ENCODE measurements at places on chromosomes 5 and 9. TPM values are rescaled to one million over a fixed set of nuclear protein-coding genes. Genes with fewer than 3 reads are reported as not detected.

DNA sequence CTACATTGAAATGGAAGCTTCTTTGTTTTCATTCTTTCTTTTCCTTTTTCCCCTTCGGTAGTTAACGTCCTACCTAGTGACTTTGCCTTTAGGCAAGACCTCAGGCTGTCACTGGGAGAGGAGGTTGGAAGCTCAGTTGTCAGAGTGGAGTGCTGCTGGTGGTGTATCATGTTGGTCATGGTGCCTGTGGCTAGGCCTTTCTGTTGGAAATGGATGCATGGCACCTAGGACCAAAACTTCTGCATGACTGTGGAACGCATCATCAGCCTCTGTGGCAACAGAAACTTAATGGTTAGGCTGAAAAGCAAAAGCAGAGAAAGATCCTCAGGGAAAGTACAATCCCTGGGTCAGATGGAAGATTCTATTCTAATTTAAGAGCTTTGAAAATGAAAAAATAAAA is 57.9 kb downstream of the OSTF1 start:
- peak; percentile 67 for DNase-seq

DNA sequence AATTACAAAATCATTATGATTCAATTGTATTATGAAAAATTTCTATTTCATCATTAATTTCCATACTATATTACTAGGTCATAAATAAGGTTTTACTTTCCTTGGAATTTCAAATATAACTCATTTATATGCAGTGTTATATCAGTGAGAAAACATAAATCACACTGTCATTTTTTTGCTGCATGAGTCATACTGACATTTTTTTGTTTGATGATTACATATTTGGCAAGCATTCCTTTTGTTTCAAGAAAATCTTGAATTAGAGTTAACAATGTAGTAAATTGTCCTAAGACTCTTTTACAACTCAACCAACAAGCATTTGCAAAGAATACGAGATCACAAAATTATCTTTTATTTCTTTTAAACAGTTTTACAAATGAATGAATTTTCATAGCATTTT is 298.4 kb upstream of the SEMA6A start:
- DNase-seq = no peak

DNA sequence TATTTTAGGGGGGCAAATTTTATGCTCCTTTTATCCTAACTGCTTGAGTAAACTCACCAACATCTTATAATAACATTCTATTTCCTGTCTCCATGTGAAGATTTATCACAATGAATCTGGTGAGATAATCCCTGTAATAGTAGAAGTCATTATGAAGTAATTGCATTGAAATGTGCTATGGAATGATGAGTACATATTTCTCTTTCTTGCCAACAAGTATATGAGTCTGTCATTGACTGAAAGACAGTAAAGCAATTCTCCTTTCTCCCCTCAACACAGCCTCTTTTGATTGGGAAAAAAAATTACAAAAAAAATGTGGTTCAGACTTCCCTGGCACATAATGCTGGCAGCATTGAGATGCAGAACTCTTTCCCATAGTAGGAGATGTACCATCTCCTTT is 459.2 kb upstream of the RGMB start:
- DNase-seq = peak; percentile 68

GRCh38 chr9:109158651-109159050 is 8.4 kb downstream of the FRRS1L start:
- no peak for DNase-seq

DNA sequence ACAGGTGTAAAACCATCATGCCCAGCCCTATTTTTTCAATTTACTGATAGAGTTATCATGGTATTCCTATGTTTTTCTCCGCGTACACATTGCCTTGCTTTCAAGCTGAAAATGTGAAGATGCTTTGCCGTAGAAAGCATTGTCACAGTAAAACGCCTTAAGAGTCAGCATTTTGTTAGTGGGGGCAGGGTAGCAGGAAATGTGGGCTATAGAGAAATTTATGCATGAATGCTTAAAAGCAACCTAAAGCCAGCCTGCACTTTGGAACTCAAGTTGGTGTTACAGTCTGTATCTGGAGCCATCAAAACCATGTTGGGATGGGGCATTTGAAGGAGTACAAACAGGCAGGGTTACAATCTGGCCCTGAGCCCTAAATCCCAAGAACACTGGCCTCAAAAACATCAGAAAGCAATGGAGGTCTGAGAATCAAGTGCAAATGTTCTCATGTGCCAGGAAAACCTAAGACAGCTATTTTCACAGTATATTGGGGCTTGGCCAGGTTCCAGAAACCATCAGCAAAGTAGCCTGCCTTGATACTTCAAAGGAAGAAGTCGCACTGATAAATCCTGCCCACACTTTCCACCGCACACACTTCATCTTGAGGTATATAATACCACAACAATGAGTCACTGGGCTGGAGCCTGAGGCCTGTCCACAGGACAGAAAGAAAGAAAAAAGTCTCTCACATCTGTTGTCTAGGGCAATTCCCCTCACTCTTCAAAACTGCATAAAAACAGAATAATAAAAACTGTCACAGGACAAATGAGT is 313.8 kb downstream of the ENC1 start:
- DNase-seq = peak; percentile 97

DNA sequence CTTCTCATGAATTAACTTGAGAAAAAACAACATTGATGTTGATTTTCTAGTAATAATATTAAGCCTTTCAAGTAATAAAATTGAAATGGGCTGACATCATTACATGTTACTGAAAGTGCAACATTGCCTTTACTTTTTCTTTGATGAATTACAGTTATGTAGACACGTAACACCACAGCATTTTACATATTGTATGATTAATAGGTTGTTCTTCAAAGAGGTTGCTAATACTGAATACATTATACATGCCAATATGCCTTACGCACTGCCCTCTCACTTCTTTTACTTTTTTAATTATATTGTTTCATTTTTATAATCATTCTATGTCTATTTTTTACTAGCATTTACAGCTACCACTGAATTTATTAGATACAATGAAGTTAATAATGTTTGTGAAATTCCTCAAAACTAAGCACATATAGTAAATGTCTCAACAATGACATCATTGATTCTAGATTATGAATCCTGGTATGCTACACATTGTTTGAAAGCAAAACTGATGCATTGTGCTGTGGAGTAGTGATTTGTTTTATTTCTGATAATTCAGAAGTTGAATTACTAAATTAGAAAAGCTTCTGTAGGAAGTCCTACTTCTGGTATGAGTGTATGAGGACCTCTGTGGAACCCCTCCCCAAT is 464.4 kb upstream of the IZUMO3 start:
- DNase-seq = no peak

- no peak for DNase-seq
These were observed 172.1 kb upstream of the PPP1R2B start for GRCh38 chr5:156677963-156678362.

GRCh38 chr5:126456217-126456820 is 33.1 kb downstream of the GRAMD2B start:
- no peak for DNase-seq

MYOZ3 gene
- not detected for total RNA-seq

TENT4A gene
- 4.2 TPM for total RNA-seq

DNA sequence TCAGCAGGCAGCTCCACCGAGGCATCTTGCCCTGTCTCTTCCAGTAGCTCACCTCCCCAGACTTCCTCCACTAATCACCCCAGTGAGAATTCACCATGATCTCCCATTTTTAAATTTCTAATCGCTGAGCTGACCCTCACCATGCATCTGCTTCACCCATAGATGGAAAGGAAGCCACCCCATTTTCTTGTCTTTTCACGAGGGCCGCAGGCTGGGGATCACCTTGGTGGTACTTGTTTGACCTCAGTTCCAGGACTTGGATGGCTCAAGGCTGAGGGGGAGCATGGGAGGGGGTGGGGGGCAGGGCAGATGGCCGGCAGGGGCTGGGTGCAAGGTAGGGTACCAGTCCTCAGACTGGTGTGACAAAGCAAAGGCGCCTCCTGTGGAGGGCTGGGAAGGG is 3.6 kb downstream of the PROP1 start:
- no peak for DNase-seq

DNA sequence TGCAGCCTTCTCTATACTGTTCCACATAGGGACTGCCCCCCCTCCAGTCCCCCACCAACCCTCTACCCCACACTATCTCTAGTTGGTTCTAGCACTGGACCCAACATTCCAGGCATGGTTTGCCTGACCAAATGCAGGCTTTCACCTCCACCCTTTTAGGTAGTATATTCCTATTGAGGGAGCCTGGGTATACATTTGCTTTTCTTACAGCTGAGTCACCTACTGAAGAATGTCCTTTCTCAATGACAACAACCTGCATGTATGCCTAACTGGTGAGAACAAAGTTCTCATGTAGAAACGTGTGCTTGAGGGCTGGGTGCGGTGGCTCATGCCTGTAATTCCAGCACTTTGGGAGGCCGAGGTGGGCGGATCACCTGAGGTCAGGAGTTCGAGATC is 8.2 kb downstream of the TNIP1 start:
- peak; percentile 85 for DNase-seq

DNA sequence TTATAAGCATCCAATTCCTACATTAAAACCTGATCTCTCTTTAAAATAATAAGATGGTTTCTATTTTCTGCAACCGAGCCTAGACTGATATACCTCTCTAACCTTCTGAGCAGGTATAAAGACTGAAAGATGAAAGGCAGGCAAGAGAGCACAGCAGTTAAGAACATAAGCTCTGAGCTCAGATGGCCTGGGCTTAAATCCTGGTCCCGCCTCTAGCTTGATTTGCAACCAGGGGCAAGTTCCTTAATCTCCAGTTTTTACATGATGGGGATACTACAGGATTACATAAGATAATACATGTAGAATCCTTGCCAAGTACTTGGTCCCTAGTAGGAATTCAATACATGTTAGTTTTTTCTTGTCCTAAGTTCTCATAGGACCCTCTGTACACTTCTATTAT is 33.9 kb downstream of the SLC24A2 start:
- no peak for DNase-seq

SHB gene
- total RNA-seq = 27.4 TPM

DNA sequence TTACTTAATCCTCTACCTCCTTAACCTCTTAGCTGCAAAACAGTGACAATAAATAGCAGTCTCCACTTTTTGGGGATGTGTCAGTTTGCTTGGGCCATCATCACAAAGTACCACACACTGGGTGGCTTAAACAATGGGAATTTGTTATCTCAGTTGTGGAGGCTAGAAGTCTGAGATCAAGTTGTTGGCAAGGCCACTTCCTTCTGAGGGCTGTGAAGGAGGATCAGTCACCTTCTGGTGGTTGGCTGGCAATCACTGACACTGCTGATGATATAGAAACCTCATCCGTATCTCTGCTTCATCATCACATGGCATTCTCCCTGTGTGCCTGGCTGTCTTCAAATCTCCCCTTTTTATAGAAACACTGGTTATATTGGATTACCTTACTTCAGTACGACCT is 187.1 kb upstream of the TBC1D2 start:
- DNase-seq = peak; percentile 37

DNA sequence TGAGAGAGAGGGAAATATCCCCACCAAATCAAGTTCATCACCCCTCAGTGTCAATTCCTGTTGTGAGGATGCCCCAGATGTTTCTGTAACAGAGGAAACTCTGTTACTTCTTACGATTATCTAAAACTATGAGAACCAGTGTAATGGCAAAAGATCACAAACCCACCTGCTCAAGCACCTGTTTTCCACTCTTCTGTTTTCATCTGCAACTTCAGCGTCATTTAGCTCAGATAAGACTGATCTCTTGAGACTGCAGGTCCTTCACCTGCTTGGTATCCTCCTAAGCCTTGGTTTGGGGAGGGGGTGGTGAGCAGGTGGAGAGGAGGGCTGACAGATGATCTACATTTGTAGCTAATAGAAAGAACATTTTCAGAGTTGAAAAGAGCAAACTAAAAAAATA is 229.3 kb downstream of the SLF1 start:
- no peak for DNase-seq

DNA sequence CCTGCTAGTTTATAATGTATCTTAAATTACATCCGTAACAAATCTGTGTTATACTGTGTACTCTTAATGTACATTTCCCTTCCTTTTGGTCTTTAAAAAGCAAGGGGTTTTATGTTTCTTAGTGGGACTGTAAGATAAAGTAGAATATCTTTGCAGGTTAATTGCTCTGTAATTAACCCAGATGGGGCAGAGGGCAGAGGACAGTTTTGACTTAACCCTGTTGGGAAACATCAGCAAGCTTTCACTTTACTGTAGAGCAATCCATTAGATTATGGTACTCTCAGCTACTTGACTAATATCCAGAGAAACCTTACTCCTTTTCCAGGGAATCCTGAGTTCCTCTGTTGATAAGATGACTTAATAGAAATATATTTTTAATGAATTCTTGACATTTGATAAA is 74.3 kb downstream of the TLE4 start:
- no peak for DNase-seq

IFNB1 gene
- not detected for total RNA-seq

SPEF2 gene
- 1.6 TPM for total RNA-seq

HBEGF gene
- total RNA-seq = 68.9 TPM

GRCh38 chr5:84058561-84058960 is 326.1 kb downstream of the EDIL3 start:
- no peak for DNase-seq

WDR31 gene
- total RNA-seq = 2.3 TPM

GRCh38 chr5:115459855-115460341 is 84.7 kb downstream of the FEM1C start:
- no peak for DNase-seq

- DNase-seq = no peak
These were observed 74.3 kb upstream of the ENTREP1 start for GRCh38 chr9:69250681-69251080.

- no peak for DNase-seq
These were observed 15.6 kb downstream of the IRF1 start for GRCh38 chr5:132474881-132475496.

DNA sequence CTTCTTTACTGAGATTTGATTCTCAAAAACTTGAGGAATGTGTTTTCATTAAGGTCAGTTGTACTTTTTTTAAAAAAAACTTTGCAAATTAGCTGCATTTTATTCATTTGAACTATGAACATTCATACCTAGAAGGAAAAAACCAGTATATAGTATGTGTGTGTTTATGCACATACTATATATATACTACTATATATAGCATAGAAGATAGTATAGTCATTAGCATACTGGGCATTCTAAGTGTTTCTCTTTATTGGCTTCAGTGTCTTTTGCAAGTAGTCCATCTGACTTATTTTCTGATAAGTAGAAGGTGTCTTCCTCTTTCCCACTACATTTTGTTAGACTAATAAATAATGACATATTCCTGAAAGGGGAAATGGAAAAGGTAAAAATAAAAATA is 33.0 kb downstream of the ELOVL7 start:
- DNase-seq = no peak

- no peak for DNase-seq
These were observed 51.9 kb downstream of the SLIT3 start for GRCh38 chr5:169248996-169249395.

PRLR gene
- 0.29 TPM for total RNA-seq

- peak; percentile 58 for DNase-seq
These were observed 71.7 kb upstream of the WWC1 start for GRCh38 chr5:168219515-168220410.

DNA sequence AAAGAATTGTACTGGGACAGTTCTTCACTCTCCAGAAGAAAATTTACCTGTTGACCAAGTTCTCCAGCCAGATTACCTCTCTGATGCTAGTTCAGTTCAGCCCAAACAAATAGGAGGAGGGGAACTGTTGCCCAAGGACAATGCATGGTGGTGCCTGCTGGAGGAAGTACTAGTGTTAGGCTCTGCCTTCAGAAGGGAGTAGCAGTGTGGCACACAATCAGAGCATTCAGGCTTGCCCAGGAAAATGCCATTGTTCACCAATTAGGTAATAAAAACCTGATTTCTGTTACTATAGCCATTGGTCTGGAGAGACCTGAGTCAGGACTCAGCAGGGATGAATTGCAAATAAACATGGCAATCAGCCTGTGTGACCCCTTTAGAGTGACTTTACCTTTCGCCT is 720.8 kb upstream of the ZNF608 start:
- no peak for DNase-seq

All from Daoy (cell line).